A172 (cell line): ENCODE measurements at places on chromosomes 5 and 9.

DNA sequence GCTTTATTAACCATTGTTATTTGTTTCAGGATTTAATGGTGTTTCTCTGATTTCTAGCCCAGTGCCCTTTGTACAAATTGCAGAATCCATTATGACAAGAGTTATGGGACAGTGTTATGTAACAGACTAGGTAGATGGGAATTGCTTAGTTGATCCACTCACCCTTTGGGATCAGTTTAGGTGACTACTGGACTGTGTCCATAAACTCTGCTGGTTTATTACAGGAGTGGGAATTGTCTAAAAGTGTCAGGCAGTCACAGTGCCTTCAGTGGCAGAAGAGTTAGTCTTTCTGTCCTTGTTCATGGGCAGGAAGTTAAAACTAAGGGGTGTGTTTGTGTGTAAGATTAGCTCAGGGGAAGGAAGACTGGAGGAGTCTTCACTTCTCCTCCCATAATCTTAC, 29.3 kb downstream of the RCL1 start:
- no peak for DNase-seq

DNA sequence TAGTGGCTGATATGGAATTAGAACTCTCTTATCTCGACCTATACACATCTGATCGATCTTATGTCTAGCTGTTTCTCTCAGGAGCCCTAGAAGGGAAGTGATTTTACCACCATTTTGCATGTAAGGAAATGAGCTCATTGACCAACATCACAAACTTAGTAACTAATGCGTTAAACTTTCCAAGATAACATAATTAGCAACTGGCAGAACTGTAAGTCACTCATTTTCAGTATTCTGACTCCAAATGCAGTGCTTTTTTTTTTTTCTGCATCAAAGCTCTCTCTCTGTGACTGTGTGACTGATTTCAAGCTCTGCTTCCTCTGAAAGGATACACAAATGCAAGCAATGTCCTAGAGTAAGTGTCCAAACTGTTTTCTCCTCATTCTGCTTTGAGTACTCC, 68.1 kb upstream of the FBXL7 start:
- DNase-seq = no peak

- no peak for DNase-seq
Measured at GRCh38 chr9:115300874-115301273, 182.9 kb upstream of the TNC start.

- peak; percentile 91 for DNase-seq
Measured at GRCh38 chr5:82396871-82397514, 118.8 kb upstream of the RPS23 start.
